ENCODE measurements at places on chromosomes 5 and 9.
A peak's percentile ranks its signal among the peaks of the same experiment; 100 is the strongest.

DNA sequence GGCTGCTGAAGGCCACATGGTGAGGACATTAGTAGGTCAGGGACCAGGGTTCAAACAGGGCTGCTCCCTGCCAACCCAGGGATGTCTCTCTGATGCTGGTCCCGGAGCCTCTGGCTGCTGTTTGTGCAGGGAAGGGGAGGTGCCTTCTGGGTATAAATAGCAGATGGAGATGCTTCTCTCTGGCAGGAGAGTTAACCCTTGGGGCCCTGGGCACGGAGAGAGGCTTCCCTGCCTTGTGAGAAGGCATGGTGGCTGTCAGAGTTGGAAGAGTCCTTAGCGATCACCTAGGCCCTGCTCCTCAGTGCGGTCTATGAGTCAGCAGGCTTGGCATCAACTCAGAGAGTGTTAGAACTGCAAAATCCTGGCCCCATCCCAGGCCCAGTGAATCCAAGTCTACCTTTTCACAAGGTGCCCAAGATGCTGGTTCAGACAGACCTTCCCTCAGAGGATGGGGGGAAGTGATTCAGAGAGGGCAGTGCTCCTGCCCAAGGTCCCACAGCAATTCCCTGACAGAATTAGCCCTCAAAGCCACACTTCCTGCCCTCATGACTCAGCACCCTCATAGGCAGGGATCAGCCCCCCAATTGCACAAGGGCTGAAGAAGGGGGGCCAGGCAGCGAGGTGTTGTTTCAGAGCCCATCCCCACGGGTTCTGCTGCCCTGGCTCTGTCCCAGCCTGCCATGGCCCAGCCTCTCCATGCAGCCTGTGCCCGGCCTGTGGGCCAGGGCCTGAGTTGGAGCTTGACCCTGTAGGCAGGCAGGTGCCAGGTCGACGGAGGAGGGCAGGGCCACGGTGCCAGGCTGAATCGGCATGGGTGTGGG lies 25.6 kb downstream of the CAMK2A start:
- no peak for DNase-seq

DNA sequence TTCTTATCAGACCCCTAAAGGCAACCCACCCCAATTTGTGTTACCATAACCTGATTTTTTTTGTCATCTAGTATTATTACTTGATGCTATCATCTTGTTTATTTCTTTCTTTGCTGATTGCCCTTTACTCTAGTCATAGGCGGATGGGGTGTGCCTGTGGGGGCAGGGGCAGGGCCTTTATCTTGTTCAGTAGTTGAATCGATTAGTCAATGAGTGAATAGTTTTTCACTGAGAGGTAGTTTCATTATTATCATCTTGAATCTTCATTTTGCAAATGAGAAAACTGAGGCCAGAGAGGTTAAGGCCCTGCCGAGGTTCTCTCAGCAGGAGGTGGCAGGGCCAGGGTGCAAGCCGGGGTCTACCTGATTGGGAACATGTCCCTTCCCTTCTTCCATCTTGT lies 9.4 kb upstream of the GM2A start:
- DNase-seq: no peak

DNA sequence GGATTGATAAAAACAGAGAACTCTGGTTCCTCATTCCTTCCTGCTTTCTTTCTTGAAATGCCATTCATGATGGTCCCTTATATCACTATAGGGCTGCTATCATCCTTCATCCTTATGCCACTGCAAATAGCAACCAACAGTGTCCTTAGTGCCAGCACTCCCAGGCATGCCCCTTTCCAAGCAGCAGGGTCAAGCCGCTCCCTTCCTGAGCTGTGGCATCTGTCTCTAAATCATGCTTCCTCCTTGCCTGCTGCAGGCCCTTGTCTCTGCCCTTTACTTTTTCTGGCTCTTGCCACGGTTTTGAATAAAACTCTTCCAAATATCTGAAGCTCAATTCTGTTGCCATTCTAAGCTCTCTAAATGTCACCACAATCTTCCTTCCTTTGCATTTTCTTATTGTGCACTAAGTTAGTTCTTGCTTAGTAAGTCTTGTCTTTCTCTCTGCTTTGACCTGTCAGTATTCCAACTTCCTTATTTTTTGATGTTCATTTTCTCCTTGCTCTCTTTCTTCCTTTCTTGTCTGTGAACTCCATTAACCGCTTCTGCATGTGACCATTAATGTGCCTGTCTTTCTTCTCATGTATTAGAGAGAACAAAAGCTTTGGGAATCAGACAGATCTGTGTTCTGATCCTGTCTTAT lies 19.9 kb downstream of the TLR4 start:
- no peak for DNase-seq

DNA sequence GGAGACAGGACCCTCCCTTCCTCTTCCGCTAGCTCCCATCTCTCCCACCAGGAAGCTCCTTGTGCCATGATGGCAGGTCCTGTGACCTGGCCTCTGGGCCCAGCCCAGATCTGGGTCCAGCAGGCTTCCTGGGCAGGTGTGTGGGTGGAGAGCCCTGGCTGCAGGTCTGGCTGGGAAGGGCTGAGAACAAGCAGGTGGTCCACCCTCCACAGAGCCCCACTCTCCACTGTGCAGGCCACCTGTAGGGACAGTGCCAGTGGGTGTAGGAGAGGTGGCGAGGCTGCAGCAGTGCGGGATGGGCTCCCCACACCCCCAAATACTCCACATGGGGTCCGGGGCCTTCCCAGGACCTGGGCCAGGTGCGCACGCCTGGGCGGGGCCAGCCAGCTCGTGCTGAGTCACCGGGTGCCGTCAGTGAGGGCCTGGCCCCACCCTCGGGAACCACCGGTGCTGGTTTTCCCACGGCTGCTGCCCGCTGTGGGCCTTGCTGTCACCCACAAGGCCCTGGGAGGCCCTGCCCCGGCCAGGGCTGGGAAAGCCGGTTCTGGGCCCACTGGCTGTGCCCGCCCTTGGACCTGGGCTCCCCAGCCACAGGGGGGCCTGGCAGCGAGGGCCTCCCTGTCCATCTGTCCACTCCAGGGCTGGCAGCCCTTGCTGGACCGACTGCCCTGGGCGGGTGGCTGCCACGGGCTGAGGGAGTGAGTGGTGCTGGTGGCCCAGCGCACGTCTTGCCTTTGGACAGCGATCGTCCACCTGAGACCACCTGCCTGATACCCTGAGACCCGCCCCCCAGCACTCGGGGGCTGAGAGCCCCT lies 9.3 kb upstream of the NRARP start:
- DNase-seq: no peak

GRCh38 chr9:74942801-74943200 lies 9.9 kb downstream of the C9orf40 start:
- DNase-seq: no peak

DNA sequence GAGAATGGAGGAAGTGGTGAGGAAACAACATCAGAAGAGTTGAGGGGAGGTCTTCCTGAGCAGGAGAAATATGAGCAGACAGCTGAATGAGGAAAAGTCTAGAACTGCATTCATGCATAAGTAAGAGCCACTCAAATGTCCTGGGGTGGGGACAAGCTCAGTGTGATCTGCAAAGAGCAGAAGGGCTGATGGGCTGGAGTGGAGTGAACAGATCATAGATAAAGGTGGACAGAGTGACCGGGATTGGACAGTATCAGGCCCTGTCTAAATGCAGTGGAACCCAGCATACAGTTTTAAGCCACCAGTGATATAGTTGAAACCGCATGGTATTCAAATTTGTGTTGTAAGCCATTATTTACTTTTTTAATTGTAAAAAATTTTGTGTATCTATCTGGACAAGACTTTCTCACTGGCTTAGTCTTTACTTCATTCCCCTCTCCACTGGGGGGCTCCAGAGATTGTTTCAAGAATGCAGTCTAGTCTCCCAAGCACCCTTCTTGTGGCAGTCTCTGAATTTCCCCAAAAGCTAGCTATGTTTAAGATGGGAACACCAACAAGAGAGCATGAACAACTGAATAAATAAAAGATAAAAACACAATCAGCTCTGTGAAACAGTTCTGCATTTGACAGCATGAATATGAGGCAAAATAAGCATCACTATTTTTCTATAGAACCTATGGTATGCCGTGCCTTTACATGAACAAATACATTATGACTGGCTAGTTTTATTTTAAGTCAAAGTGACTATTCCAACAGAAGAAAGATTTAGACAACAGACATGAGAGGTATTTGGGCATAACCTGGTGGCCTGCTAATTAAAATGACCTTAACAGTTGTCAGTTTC lies 10.7 kb upstream of the STK32A start:
- DNase-seq: no peak

DNA sequence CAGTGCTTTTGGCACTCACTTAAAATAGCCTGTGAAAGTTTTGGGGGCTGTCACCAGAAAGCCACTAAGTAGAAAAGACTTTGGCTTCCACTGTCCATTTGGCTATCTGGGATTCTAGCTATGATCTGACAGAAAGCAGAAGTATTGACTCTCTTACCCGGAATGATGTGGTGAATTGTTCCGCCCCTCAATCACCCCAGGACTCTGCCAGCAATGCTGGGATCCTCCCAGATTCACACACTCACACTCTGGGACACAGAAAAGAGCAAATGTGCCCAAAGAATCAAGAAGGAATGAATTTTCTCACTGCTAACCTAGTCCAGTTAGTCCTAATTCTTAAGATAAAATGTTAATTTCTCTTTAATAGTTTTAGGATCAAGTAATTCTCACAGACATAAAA lies 576.9 kb downstream of the BNC2 start:
- no peak for DNase-seq

GRCh38 chr5:176943816-176944215 lies 44.7 kb upstream of the HK3 start:
- no peak for DNase-seq

DNA sequence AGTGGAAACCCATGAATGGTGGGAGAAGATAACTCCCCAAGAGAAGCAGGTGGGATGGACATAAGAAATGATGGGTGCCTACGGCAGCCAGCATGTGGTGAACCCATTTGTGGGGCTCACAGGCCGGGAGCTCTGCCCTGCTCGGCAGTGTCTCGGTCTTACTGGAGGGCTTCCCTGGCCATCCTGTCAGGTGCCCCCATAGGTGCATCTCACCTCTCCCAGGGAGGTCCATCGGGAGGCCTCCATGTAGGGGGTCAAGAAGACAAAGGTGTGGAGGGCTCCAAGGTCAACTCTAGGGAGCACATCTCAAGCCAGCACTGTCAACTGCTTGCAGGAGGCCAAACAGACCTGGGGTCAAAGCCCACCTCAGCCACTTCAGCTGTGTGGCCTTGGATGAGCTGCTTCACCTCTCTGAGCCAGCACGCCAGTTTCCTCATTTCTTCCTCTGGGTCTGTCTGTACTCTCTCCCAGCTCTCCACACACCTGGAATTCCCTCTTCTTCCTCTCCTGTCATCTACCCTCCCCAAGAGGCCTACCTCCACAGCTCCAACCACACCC lies 10.5 kb upstream of the ADGRD2 start:
- peak; percentile 71 for DNase-seq

Data from mesenteric fat pad (tissue), 1 donor.